ENCODE measurements at places on chromosomes 7 and 10.

- DNase-seq = no peak
Observed at GRCh38 chr10:123470336-123470921, 195.7 kb upstream of the GPR26 start.

DNA sequence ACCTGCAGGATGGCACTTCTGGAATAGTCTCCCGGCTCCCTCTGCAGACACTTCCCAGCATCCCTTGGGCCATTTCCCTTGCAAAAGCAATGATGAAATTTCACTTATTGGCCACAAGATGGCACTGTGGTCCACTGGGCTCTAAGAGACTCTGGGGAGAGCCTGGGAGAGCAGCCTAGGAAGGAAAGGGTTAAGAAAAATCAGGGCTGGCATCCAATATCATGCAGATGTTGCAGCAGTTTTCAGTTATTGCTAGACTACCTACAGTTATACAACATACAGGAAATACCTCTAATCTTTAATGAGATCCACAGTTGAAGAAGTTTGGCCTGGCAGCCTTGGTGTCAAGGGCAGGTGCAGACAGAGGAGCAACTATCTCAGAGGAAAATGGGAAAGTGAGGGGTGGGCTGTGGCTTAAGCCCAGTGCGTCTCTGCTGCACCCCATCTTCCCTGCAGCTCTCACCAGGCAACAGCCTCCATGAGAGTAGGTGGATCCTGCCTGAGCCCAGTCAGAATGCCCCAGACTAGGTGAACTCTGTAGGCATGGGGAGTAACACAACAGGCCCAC lies 100.2 kb upstream of the PRSS58 start:
- DNase-seq = no peak

DNA sequence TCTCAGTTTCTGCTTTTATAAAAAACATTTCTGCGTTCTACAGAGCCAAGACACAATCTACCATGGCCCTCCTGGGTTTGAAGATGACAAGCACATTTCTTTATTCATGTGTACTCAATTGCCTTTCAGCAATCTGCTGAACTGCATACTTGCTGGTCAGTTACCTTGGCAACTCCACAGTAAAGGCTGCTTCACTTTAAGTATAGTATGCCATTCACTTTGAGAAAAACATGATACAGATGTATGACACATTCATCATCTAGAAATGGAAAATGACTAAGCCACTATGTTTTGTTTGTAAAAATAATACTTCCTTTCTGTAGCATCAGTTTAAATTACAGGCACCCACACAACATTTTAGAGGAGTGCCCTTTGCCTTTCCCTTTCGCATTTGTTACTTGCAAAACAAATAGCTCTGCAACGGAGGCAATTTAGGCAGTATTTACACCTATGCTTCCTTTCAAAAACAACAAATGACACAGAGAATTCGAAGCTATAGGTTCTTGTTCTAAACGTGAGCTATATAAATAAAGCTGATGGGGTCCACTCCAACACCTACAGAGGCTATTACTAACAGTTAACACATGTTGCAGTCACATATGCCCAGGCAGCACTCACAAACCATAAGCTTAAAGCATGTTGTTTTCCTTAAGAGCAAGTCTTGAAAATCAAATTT lies 23.5 kb downstream of the SGCE start:
- DNase-seq = no peak

DNA sequence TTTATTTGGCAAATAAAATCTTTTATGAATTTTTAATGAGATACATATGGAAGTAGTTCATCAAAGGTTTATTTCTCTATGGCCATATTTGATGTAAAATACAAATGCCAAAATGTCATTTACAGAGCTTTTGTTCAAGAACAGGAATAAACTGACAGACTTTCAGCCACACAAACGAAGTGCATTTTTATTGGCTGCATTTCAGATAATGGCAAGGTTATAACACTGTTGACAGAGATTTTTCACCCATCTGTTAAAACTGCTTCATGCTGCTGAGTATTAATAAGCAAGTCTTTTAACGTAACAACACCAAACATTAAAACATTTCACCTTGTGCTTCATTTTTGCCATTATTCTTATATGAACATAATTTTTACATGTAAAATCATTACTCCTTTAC lies 254.4 kb downstream of the ANKRD7 start:
- DNase-seq = no peak

GRCh38 chr7:81361769-81362312 lies 408.0 kb downstream of the HGF start:
- no peak for DNase-seq

- no peak for DNase-seq
Observed at GRCh38 chr7:25075459-25075858, 49.6 kb downstream of the CYCS start.

DNA sequence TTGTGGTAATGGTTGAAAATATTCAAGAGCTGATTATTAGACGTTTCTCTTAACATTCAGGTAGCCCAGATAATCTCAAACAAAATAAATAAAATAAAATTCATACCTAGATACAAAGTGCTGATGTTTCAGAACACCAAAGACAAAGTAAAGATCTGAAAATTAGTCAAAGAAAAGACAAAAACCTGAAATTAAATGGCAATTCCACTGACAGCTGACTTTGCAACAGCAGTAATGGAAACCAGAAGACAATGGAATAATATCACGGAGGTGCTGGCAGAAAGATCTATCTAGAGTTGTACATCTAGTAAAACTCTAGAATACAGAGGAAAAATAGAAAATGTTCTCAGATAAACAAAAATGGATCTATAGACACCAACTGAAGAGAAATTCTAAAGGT lies 58.0 kb upstream of the IKZF1 start:
- no peak for DNase-seq

GRCh38 chr7:128076796-128077271 lies 45.6 kb upstream of the LRRC4 start:
- DNase-seq = no peak

- no peak for DNase-seq
Observed at GRCh38 chr7:104267701-104268368, 60.0 kb upstream of the ORC5 start.

DNA sequence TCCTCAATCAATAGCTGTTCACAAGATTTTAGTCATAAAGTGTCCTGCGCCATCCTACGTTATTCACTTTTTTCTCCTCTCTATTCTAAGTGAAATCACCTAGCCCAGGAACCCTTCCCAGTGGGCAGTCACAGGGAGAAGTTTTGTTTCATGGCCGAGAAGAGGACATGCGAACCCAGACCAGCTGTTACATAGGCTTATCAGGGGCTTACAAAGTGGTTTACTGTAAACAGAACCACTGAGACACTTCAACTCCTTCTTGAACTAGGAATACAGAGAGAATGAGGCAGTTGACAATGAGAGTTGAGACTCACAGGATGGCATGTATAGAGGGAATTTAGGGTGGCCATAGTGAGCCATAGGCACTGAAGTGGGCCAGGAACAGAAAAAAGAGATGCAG lies 246.9 kb upstream of the GLI3 start:
- DNase-seq = no peak

- no peak for DNase-seq
Observed at GRCh38 chr10:30553626-30554439, 75.7 kb downstream of the LYZL2 start.

DNA sequence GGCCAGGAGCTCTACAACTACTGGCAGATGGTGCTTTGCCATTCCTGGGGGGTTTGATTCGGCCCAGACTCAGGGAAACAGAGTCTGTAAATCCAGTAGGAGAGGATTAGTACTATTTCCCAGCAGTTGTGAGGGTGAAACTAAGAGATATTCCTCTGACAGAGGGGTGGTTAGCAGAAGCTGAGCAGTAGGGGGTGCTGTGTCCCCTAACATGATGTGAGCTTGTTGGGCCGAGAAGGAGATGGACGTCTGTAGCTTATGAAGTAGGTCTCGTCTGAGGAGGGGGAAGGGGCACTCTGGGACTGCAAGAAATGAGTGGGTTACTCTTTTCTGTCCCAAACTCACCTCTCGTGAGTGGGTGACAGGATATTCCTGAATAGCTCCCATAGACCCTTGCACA lies 179.2 kb upstream of the MBL2 start:
- no peak for DNase-seq
